ENCODE measurements at places on chromosomes 7 and 10.

DNA sequence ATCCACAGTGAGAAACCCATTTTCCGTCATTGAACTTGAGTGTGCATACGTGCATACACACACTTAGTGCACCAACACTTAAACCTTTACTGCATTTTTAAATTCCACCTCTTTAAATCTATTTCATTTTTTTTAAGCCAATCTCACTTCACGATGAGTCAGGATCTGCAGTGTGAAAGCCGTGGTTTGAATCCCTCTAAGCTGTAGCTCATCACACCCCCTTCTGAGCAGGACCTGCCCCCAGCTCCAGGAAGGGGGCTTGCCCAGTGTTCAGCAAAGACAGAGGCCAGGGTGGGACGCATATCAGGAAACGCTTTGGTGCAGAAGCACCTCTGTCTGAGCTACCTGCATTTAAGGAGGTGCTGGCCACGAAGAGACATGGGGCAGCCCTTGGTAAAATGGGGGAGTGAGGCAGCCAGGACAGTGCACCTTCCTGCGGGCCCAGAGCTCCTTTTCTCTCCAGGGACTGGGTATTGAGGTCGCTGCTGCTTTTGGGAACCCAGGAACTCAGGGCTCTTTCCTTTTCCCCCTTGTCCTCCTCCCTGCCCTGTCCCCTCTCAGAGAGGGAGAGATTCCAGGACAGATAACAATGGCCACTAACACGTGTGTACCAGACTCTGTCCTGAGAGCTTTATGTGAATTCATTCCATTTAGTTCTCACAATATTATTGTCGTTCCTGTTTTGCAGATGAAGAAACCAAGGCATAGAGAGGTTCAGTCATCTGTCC lies 21.7 kb downstream of the ZNF316 start:
- no peak for DNase-seq

GRCh38 chr7:89334797-89335196 lies 539.3 kb upstream of the TEX47 start:
- no peak for DNase-seq

DNA sequence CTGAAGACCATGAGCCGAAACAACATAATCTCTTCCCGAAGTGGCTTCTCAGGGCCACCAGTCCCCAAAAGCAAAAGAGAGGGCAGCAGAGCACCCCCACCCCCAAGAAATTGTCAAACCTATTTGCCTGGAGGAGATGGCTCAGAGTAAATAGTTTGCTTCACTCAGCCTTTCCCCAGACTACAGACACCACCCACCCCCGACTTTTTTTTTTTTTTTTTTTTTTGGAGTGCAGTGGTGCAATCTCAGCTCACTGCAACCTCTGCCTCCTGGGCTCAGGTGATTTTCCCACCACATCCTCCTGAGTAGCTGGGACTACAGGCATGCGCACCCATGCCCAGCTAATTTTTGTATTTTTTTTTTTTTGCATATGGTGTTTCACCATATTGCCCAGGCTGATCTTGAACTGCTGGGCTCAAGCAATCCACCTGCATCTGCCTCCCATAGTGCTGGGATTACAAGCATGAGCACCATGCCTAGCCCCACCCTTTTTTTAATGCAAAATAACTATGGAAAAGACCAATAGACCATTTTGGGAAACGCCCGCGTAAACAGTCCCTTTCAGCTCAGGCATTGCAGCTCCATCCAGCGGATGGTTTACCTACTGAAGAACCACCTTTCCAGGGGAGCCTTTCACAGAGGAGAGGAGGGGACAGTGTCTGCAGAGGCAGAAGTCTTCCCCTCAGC lies 9.7 kb downstream of the ZMIZ1 start:
- no peak for DNase-seq

- no peak for DNase-seq
Measured at GRCh38 chr7:119283353-119283752, 989.6 kb upstream of the KCND2 start.

DNA sequence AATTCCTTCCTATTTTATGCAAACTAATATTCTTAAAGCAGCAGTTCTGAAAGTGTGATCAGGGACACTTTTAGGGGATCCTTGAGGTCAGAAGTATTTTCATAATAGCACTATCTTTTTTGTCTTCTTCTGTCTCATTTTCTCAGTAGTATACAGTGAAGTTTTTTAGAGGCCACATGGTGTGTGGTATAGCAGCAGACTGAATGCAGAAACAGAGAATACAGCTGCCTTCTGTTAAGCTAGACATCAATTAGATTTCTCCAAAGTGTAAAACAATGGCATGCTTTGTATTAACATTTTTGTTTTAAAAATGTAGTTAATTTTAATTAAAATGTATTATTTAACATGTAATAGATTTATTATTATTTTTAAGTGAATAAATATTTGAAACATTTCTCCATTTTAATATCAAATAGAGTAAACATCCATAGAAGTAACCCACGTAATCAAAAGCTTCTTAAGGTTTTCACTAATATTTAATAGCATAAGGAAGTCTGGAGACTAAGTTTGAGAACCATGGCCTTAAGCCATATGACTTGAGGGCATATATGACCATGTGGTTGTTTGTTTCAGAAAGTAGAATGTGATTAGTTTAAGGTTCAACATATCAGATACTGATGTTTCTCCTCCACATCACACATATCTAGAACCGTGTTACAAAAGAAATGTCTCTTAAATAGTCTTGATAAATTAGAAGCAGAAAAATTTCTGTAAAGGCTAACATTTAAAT lies 94.0 kb downstream of the PRKG1 start:
- DNase-seq, result no peak

GRCh38 chr7:128299109-128299607 lies 44.5 kb downstream of the RBM28 start:
- DNase-seq, result no peak

- DNase-seq, result no peak
Measured at GRCh38 chr10:122323941-122324675, 50.4 kb upstream of the PLEKHA1 start.

- DNase-seq, result no peak
Measured at GRCh38 chr7:135098391-135098790, 49.5 kb upstream of the TMEM140 start.

DNA sequence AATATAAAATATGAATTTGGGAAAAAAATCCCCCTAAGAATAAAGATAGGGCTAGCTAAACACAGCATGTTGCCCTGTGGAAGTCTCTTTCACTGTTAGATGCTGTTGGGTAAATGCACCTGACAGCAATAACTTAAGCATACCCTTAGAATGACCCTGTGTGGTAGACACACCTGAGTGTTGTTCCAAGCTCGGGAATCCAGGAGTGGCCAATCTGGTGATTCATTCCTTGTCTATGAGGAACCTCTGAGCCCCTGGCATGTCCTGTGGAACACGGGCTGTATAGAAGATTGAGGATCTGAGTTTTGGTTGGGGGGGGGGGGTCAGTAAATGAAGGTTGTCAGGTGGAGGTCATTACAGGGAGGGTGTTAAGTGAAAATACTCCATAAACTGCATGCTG lies 730.0 kb upstream of the IGFBP3 start:
- no peak for DNase-seq
